ENCODE measurements at places on chromosomes 6 and 20.
A peak's percentile ranks its signal among the peaks of the same experiment; 100 is the strongest.

DNA sequence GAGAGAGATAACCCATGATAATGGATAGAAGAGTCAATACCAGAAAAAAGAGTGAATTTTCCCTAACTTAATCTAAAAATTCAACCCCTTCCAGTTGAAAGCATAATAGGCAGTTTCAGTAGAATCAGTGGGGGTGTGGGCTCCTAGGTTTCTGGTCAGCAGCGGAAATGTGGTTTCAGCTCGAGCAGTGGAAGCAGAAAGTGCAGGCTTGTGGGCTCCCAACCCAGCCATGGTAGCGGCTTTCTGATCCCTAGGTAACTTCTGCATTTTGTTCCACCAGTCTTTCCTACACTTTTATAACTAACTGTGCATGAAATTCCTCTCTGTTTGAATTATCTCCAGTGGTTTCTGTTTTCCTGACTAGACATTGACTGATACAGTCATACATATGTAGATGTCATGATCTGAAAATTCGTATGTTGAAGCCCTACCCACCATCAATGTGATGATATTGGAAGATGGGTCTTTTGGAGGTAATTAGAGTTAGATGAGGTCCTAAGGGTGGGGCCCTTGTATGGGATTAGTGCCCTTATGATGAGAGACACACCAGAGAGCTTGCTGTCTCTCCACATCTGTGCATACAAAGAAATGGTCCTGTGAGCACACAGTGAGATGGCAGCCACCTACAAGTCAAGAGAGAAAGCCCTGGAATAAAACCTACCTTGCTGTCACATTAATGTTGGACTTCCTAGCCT is 6.5 kb upstream of the DDO start:
- peak; percentile 84 for DNase-seq

DNA sequence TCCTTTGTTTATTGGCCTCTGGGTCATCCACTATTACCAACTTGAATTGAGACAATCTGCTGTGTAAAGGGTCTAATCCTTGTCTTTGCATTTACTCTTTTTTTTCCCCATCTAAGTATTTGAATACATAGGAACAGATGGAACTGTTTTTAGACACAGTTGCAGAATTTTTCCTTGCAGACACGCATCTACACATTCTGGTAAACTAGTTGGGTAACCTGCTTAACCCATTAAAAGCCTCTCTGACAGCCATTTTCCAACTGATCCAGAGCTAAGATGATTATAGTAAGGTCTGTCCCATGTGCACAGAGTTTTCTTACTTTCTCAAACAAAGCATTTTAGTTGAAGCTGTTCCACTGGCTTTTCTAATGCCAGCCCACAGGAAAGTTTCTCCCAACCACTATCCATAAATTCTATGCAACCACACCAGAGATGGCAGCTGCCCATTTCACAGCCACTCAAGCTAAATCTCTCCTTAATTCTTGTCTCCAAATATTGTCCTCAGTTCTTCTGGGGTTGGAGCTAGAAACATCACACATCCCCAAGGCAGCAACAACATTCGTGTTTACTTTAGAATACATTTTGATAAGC is 492.1 kb downstream of the MAFB start:
- DNase-seq = no peak

- DNase-seq = no peak
Observed at GRCh38 chr6:132797951-132798868, at the start of gene SLC18B1. SLC18B1 (minus strand) TSS chr6:132798637; CDS start chr6:132798456, 181 bp downstream.

DNA sequence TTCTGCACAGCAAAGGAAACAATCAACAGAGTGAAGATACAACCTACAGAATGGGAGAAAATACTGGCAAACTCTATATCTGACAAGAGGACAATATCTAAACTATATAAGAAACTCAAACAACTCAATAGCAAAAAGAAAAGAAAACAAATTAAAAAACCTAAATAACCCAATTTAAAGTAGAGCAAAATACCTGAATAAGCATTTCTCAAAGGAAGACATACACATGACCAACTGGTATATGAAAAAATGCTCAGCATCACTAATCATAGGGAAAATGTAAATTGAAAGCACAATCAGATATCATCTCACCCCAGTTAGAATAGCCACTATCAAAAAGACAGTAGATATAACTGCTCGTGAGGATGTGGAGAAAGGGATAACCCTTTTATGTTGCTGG is 87.8 kb upstream of the FOXA2 start:
- DNase-seq = no peak

- no peak for DNase-seq
Observed at GRCh38 chr6:87504441-87504840, 31.7 kb downstream of the SLC35A1 start.

DNA sequence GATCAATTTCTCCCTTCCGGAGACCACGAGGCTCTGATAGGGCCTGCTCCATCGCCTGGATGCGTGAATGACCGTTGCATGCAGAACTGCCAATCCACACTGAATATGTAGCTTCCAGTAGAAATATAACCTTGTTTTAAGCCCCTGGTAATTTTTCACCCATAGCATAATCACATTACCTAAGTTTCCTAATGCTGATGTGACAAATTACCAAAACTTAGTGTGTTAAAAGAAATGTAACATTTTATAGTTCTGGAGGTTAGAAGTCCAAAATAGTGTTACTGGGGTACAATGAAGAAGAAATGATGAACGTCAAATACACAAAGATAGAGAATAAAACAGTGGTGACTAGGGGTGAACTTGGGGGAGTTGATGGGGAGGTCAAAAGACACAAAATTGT is 22.0 kb upstream of the SIRPD start:
- DNase-seq = no peak

DNA sequence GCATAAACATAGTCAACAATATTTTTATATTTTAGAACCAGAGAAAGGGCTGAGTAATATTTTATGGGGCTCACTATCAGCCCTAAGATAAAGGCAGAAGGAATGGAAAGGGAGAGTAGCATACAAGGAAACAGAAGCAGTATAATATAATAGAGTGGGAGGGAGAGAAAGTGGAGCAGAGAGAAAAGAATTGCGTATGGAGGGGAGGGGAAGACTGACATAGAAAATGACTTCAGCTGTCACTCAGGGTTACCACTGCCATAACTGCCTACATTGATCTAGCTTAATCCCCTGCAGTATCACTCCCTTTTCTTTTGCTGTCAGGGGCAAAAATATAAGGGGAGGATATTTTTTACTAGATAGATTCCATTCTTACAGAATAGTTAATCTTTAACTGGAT is 1133.5 kb upstream of the MAP3K7 start:
- DNase-seq = no peak

Data from bone marrow (tissue), 2 donors.